ENCODE measurements at places on chromosomes 6 and 20.

GRCh38 chr20:52688345-52688744, 283.8 kb upstream of the TSHZ2 start:
- DNase-seq = no peak

- DNase-seq = no peak
Measured at GRCh38 chr6:99216959-99217358, 132.5 kb downstream of the FAXC start.

DNA sequence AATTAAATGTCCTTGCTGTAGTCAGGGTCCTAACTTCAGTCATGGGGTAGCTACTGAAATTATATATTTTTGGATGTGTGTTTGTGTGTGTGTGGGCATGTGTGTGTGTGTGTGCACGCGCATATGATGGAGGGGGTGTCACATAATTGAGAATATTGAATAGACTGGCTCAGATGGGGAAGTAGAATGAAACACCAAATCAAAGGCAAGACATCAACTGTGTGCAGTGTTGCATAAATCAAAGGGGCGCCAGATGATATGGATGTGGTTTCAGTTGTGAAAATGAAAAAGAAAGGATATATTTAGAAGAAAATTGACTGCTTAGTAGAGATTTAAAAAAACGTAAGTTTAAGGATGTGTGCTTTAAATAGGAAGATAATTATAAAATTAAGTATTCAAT, 144.2 kb upstream of the CEP162 start:
- no peak for DNase-seq

DNA sequence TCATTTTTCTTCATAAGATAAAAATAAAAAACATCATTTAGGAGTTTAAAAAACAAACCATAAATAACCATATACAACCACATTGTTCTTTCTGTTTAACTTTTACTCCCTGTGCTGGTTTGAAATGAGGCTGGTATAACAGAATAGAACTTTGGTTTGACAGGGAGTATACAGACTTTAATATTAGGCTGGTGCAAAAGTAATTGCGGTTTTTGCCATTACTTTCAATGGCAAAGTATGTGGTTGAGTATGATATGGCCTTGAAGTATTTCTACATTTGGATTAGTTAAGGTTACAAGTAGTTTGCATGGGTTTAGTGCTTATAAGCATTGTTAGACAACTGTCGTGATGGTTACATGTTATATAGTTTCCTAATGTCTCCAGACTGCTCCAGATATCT, 29.0 kb upstream of the COL10A1 start:
- DNase-seq = no peak

DNA sequence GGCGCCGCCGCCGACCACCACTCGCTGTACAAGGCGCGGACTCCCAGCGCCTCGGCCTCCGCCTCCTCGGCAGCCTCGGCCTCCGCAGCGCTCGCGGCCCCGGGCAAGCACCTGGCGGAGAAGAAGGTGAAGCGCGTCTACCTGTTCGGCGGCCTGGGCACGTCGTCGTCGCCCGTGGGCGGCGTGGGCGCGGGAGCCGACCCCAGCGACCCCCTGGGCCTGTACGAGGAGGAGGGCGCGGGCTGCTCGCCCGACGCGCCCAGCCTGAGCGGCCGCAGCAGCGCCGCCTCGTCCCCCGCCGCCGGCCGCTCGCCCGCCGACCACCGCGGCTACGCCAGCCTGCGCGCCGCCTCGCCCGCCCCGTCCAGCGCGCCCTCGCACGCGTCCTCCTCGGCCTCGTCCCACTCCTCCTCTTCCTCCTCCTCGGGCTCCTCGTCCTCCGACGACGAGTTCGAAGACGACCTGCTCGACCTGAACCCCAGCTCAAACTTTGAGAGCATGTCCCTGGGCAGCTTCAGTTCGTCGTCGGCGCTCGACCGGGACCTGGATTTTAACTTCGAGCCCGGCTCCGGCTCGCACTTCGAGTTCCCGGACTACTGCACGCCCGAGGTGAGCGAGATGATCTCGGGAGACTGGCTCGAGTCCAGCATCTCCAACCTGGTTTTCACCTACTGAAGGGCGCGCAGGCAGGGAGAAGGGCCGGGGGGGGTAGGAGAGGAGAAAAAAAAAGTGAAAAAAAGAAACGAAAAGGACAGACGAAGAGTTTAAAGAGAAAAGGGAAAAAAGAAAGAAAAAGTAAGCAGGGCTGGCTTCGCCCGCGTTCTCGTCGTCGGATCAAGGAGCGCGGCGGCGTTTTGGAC, 2.0 kb downstream of the SOX4 start:
- DNase-seq = peak; percentile 18

DNA sequence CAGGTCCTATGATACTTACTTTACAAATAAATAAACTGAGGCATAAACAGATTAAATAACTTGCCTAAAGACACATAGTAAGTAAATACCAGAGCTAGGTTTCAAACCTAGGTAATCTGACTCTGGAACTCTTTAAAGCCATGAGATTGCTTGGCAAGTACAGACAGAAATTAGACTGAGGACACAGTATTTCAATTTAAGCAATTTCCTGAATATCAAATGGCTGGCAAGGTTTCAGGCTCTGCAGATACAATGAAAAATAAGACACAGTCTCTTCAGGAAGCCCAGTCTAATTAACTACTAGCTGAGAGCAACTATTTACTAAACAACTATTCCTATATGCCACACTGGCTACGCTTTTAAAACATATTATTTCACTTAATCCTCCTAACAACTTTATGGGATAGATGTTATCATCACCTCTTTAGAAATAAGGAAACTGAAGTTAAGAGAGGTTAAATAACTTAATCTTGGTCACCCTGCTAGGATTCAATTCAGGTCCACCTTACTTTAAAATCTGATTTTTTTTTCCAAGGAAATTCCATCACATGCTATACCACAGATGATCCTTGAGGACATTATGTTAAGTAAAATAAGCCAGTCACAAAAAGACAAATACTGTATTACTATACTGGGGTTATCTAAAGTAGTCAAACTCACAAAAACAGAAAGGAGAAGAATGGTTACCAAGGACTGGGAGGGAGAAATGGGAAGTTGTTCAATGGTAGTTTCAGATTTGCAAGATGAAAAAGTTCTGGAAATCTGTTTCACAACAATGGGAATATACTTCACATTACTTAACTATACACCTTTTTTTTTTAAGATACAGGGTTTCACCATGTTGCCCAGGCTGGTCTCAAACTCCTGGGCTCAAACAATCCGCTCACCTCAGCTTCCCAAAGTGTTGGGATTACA, 4.1 kb downstream of the TRPC4AP start:
- no peak for DNase-seq

DNA sequence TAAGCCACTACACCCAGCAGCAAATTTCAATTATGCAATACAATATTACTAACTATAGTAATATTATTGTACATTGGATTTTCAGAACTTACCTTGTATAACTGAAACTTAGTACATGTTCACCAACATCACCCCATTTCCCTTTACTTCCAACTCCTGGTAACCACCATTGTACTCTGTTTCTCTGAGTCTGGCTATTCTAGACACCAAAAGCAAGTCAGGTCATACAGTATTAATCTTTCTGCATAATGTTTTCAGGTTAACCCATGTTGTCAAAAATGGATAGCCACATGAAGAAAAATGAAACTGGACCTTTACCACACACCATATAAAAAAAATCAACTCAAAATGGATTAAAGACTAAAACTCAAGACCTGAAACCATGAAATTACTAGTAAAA, 558.2 kb downstream of the MMUT start:
- no peak for DNase-seq

- no peak for DNase-seq
Measured at GRCh38 chr6:18513253-18513798, 126.2 kb downstream of the RNF144B start.

- DNase-seq = peak; percentile 52
Measured at GRCh38 chr6:143677891-143678791, at the start of gene PHACTR2. Gene PHACTR2, plus strand, starts transcription at chr6:143677965. Its CDS starts 199 bp downstream, at chr6:143678164.

DNA sequence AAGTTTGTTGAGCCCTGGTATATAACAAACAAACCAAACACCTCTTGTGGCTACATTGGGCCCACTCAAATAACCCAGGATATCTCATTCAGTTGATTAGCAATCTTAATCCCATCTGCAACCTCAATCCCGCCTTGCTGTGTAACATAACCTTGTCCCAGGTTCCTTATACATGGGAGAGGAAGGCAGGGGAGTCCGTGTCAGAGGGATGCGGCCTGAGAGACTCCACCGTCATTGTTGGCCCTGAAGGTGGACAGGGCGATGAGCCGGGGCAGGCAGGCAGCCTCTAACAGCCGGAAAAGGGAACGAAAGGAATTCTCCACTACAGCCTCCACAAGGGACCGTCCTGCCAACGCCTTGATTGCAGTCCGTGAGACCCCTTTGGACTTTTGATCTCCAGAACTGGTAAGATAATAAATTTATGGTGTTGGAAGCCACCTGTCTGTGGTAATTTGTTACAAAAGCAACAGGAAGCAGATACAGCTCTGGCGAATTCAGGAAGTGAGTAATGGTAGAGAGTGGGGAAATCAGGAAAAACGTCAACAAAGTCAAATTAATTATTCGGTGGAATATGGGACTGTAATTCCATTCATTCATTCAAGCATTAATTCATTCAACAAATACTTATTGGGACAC, 124.5 kb upstream of the SALL4 start:
- no peak for DNase-seq

DNA sequence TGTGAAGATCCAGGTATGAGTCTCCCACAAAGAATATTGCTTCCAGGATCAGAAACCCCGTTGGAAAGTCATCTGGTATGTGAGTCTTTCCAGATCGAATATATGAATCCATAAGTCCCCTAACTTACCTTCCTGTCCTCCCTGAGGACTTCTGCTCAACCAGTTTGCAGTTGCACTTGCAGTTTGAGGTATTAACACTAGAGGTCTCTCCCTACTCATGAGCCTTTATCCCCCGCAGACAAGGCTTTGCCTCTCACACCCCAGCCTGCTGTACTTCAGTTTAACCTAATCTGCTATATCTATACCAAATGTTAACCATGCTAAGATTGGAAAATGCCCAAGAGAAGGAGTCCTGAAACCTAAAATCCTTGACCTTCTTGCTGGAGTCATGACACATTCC, 135.3 kb upstream of the DEFB112 start:
- DNase-seq = no peak

- no peak for DNase-seq
Measured at GRCh38 chr20:60480950-60481742, 522.9 kb downstream of the CDH26 start.

DNA sequence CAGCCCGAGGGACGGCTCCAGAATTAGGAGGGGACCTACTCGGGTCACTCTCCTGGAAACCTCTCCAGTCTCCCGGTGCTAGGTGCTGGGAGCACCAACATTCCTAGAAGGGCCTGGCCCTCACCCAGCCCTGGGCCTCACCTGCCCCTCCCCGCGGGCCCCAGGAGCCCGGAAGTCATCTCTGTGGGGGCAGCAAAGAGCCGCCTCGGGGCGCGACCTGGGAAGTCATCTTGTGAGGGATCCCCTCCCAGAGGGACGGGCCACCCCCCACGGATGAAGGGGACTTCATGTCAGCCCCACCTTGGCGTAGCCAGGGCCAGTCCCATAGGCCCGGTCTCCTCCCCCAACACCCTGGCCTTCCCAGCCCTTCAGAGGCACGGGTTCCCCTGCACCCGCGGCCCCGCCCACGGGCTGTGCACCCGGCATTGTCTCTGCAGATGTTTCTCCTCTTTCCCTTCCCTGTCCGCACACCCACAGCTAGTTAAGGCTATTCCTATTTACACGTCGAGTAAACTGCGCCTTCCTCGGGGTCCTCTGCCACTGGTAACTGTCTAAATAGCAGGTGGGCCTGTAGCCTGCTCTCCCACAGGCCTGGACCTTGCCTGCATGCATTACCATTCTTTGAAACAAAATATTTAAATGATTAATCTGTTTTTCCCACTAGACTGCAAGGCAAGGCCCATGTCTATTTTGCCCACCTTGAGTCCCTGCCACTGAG, 896 bp upstream of the RNASET2 start:
- peak; percentile 64 for DNase-seq

- DNase-seq = no peak
Measured at GRCh38 chr20:14765370-14765701, 427.9 kb upstream of the FLRT3 start.

DNA sequence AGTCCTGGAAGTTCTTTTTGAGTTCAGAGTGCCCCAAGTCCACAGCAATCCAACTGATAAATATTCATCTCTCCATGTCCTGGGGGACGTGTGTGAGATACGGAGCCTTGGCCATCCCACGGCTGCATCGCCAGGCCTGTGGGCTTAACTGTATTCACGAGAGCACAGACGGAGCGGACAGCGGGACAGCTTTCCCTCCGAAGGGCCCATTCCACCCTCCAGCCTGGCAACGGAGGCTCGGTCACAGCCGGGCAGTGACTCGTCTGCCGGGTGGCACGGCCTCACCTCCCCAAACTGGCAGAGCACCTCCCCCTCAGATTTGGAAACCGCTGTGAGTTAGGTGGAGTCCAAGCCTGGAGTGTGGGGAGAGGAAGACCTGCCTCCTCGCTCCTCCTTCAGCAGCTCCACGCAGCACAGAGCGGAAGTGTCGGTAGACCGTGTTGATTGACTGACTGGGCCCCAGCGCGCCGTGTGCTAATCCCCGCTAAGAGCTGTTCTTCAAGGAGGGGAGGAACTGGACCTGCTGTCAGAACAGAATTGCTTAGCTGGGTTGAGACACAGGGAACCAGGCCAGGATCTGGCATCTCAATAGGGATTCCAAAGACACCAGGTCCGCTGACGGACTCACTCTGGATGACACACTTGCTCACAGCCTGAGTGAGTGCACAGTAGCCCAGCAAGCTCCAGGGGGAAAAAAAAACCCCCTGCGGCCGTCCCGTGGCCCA, 10.9 kb downstream of the FOXF2 start:
- no peak for DNase-seq

DNA sequence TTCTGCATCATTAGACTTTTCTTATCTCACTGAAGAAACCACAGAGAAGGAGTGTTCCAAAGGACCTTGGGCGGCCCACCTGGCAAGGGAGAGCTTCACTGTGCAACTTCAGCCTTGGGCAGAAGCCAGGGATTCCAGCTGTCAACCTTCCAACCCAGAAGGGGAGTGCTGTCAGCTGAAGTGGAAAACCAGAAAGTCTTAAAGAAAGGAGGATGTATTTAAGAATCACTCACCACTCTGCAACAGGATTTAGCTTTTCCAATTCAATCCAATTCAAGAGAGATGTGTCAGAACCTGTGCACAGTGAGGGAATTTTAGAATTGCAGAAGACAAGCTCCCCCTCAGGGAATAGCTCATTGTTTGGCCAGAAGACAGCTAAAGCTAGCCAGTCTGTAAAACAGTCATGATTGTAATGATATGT, 553.7 kb downstream of the CD83 start:
- no peak for DNase-seq

DNA sequence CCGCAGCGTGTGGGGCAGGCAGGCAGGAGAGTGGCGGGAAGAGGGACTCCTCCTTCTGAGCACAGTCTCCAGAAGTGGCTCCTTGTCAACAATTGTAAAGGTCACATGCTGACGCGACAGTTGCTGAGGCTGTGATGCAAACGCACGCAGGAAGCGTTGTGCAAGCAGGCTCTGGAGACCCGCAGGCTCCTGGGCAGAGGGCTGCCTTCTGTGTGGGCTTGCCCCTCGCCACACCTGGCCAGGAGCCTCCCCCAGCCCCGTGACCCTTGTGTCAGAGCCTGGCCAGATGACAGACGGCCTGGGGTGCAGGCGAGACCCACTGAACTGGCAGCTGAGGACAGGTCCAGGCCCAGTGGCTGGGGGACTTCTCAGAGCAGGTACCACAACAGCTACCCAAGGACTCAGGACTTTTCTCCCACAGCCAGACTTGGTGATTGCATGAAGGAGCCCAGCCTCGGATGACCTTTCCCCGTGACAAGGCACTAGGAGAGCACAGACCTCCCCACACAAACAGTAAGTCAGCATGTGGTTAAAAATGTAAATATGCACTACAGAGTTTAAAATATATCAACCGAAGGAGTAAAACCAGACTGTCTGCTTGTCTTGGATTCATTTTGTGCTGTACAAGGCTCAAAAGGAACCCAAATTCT, 222.1 kb upstream of the RREB1 start:
- DNase-seq = peak; percentile 3

- DNase-seq = no peak
Measured at GRCh38 chr6:116973976-116974375, 96.9 kb downstream of the RFX6 start.
